Fibroblast of skin of abdomen (primary cell): ENCODE measurements at places on chromosomes 12 and 14.

- no peak for DNase-seq
These were observed 685.9 kb upstream of the USP15 start for GRCh38 chr12:61574339-61574738.

DNA sequence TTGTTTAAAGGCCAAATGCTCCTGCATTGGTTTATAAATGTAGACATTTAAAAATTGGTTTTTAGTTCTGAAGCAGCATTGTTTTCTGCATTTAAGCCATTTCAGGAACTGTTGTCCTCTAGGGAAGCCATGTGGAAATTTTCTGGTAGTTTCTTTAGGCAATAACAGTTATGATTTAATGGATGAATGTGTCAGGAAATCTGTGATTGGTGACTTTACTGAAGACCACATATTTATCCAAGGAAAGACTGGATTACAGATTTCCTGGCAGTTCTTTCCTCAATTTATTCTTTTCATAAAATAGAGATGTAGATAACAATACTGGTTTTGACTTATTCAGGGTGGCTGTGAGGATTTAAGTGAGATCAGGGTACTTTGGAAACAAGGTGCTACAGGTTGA, 27.6 kb downstream of the TBC1D15 start:
- DNase-seq: no peak

DNA sequence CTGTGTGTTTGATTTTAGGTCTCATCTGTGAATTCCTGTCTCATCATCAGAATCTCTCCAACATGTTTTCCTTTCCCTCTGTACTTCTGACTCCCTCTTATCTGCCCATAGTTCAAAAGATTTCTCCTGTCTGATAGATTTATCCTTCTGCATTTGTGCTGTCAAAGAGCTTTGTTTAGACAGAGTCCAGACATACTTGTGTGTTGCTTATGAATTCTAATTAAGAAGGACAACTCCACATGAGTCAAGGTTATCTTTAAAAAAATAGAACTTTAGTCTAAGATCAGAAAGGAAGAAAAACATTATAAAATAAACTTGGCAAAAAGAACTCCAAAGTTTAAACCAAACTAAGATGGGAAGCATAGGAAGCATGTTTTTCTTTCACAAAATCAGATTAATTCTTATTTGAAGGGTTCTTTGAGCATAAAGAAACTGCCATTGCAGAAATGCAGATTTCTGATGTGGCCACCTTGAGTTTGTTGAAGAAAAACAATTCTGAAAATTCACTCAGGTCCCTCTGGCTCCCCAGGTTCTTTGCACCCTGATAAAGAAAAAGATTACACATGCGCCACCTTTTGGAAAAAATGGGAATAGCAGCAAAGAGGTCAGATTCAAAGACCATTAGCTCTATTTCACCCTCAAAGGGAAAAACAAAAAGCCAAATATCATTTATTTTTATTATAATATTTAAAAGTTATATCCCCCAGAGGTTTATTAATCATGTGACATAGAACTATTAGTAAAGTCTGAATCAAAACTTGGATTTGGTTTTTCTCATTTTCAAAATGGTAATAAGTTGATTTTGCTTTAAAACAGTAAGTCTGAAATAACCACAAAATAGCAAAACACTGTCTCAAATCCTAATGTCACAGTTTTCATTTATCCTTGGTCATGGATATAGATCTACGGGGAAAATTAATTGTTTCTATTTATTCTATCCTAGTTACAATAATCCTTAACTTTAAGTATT, 143.7 kb upstream of the DCN start:
- peak; percentile 73 for DNase-seq

DNA sequence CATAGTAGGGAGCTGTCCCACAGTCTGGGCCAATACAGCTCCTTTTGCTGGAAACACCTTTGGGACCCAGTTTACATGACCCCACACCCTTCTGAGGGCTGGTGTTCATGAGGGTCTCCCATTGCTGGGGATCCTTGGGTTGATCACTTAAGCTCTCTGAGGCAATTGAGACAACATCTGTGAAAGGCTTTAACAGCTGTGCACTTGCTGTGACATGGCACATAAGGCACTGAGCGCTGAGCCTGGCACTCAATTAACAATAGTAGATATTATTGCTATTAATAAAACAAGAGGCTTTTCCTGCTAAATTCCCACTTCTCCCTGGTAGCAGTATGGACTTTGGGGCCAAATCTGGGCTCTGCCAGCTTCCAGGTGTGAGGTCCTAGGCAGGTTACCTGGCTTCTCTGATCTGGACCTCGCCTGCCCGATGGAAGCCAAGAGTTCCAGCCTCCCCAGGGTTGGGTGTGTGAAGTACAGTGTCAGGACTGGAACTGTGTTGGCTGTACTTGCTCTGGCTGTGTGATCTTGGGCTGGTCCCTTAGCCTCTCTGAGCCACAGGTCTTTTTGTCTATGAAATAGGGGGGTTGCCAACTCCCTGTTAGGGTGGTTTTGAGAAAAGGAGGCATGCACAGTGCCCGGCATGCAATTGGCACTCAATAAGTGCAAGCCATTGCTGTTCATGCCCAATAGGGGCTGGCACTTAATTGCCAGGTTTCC, 3.1 kb downstream of the SH2B3 start:
- DNase-seq: no peak

DNA sequence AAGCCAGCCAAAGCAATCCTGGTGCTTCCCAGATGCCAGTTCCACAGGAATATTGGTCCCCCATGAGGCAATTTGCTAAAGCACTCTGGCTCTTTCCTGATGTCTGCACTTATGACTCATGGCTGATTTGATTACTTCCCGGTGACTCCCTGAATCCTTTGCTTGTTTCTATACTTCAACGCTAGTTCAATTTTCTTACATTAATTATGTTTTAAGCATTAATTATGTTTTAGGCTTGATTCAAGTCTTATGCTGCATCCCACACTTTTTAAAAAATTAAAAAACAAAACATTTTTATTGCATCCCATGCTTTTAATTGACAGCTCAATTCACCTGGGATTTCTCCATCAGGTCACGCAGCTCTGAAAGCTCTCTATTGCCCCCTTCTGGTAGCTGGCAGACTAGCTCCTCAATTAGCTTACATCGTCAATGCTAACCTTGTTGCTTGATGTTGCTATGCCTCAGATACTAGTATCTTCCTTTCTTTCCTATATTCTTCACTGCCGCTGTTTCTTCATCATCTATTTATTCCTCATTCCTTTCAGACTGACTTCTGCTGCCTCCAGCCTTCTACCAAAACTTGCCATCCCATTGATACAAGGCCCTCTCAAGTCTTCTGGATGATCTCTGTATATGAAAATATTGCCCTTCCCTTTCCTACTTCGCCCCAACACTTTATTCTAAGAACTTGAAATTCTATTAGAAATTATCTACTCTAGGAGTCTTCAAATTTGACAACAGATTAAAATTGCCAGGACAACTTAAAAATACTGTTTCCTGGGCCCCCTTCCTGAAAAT, 32.0 kb downstream of the TSHR start:
- DNase-seq: peak; percentile 60

- DNase-seq: no peak
These were observed 264.0 kb downstream of the FUT8 start for GRCh38 chr14:65676361-65677014.

- DNase-seq: peak; percentile 24
These were observed 70.3 kb downstream of the SPPL3 start for GRCh38 chr12:120833849-120834248.

- DNase-seq: no peak
These were observed 1099.7 kb downstream of the BCL11B start for GRCh38 chr14:98172243-98172778.

GRCh38 chr12:41944216-41944615, 200.5 kb downstream of the GXYLT1 start:
- DNase-seq: peak; percentile 38

DNA sequence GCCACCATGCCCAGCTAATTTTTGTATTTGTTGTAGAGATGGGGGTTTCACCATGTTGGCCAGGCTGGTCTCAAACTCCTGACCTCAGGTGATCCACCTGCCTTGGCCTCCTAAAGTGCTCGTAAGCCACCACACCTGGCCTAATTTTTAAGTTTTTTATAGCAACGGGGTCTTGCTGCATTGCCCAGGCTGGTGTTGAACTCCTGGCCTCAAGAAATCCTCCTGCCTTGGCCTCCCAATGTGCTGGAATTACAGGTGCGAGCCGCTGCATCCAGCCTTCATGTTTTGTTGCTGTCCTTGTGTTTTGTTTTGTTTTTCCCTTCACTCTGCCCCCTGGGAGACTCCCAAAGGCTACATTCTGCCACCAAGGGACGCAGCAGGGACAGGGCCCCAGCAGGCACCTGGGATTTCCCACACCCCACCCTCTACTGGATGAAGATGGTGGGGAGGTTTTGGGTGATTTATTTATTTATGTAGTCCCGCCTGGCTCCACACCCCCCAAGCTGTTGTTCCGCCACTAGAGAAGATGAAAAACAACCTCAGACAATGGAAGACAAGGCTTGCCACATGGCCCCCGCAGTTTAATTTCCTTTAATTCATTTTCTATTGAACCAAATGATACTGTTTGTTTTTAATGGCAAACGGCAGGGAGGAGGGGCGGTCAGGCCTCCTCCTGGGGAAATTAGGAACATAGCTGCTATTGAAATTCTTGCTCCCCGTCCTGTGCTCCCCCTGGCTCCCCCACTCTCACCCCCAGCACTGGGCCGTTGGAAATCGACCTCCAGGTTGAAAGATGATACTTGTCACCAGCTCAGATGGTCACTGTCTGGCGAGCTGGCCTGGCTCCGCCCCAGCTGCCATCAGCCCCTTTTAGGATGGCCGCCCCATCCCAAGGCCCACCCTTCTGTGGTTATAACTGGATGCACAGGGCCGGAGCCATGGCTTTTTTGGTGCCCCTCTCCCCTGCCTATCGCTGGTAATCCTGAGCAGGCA, 70.3 kb downstream of the RNFT2 start:
- no peak for DNase-seq

DNA sequence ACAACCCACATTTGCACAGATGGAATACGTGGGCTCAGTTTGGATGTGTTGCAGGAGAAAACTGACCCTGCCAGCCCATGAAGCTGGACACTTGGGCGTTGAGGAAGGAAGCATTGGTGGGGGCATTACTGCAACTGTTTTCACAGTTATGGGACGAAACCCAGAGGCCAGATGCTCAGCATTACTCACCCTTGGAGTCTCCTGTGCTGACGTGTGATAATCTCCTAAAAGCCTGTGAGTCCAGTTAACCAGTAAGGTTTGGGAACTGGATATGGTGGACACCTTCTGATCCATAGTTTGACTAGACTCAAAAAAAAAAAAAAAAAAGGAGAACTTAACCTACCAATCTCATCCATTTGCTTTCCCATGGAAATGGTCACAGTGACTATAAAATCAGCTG, 52.8 kb upstream of the EGLN3 start:
- DNase-seq: no peak

DNA sequence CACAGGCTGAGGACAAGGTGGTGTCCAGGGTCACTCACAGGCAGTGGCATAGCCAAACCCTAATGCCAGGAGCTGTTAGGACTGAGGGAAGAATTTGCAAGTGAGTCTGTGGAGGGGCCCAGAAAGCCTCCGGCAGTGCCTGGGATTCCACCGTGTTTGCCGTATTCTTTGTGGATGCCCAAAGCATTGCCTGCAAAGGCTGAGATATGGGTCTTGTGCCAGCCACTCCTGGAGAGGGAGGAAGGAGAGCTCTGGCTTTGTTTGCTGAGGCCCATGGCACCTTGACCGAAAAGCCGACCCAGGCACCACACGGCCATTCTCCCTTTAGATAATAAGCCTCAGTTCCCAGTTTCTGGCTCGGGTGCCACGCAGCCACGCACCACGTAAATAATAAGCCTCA, 35.8 kb upstream of the GALNT9 start:
- no peak for DNase-seq

- DNase-seq: no peak
These were observed 271.7 kb upstream of the BTG1 start for GRCh38 chr12:92417373-92417772.

GRCh38 chr14:45902241-45902640, 649.2 kb upstream of the MIS18BP1 start:
- no peak for DNase-seq

DNA sequence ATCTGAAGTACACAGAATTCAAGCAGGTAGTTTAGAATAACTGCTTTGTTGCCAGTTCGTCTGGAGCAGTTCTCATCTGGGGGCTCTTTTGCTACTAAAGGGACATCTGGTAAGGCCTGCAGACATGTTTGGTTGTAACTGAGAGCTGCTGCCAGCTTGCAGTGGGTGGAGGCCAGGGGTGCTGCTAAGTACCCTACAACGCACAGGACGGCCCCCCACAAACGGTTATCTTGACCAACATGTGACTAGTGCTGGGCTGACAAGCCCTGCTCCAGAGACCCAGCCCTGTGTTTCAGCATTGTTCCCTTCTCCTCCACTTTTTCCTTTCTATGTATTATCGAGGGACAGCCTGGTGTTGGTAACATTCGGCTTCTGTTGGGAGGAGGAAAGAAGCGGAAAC, 40.8 kb downstream of the FBXO21 start:
- no peak for DNase-seq

- DNase-seq: no peak
These were observed 7.8 kb downstream of the CTDSP2 start for GRCh38 chr12:57838594-57839302.

DNA sequence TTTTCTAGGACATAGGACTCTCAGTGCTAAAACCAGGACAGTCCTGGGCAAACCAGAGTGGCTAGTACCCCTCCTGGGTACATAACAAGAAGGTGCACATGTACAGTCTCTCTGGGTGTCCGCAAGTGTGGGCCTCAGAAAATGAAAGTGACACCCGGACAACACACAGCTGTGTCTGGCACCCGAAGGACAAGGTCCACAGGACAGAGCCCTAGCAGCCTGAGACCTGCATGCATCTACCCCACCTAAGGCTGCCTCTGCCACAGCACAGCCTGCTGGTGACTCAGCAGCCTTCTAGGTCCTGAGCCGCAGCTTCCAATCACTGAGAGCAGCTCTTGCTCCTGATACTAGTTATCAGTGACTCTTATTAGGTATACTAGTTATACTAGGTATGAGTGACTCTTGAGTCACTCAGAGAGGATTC, 784.1 kb upstream of the TBX3 start:
- peak; percentile 35 for DNase-seq

DNA sequence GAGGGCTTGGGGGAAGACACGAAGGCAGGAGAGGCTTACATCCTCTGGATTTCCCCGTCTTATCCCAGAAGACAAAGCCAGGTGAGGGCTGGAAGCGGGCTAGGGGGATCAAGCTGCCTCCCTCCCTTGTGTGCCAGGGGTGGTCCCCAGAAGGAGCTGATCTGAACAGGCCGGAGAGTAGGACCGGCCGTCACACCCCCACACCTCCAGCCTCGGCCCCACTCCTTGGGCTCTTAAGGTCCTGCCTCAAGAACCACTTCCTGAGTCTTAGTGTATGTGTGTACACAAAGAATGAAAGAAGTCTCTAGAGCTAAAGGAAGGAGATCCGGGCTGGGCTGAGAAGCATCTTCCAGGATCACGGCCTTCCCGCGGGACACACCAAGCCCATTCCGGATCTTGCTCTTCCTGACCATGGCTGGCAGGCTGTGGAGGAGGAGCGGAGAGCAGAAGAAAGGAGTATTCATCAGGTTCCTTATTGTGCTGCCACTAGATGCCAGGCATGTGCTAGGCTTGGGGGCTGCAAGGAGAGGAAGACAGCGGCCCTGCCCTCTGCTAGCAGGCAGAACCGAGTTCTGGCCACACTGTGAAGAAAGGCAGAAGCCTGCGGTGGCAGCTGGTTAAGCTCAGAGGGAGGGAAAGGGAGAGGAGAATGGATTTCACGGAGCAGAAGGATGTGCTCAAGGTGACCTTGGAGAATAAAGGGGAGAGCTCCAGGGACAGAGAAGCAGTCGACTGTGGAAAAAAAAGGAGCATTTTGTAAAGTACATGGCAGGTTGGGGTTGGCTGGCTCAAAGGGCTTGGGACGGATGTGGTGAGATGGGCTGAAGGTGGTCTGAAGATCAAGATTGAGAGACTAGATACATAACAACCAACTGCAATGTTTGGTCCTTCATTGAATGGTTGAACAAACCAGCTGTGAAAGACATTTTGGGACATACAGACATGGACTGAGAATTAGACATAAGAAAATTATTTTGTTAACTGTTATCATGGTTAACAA, 1.3 kb upstream of the CD63 start:
- peak; percentile 61 for DNase-seq
